CD4-positive, alpha-beta T cell treated with Interferon alpha-2 for 1 hour (primary cell): ENCODE measurements at places on chromosomes 1 and 21.
A peak's percentile ranks its signal among the peaks of the same experiment; 100 is the strongest.

- no peak for DNase-seq
Observed at GRCh38 chr1:152050886-152051675, 14.3 kb upstream of the S100A11 start.

- DNase-seq: no peak
Observed at GRCh38 chr1:59419361-59420140, 122.7 kb downstream of the FGGY start.

- DNase-seq: peak; percentile 9
Observed at GRCh38 chr1:174021591-174022079, 522 bp downstream of the RC3H1 start.

DNA sequence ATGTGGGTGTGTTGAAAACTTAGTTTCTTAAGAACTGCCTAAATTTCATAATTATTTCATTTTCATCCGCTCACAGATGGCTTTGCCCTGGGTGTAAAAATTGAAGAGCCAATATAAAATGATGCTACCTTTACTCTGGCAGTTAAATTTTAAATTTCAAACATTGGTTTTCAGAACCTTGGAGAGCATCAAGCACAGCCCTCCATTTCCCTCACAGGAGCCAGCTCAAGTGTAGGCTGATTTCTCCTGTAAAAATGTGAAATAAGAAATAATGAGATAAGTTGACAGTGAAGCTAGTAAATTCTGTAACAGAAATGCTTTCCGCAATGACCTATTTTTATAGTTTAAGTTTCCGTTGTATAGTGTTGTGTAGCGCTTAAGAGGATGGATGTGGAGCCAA, 53.9 kb upstream of the AKT3 start:
- DNase-seq: no peak

DNA sequence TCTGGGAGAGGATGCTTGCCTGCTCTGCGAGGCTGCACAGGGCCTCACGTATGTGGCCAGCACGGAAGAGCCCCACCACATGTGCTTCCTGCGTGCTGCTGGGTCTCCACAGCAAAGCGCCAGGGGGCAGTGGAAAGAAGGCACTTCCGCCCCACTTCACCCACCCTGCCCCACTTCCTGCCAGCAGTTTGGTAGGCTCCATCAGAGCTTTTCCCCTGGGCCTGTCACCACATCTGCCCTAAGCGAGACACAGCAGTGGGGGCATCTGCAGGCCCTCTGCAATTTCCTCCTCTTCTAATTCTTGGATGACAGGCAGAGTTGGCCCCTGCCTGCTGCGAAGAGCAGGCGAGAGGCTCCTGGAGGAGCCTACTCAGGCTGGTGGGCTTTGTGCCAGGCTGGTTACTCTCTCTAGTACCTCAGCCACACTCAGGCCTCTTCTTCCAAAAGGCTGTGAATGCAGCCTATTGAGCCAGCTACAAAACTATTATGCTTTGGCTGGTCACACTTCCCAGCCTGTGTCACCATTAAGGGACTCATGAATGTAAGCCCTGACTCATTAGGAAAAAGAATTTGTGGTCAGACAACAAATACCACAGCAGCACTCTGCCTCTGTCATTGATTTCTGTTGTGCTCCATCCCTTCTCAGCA, 25.0 kb downstream of the CD244 start:
- peak; percentile 84 for DNase-seq

DNA sequence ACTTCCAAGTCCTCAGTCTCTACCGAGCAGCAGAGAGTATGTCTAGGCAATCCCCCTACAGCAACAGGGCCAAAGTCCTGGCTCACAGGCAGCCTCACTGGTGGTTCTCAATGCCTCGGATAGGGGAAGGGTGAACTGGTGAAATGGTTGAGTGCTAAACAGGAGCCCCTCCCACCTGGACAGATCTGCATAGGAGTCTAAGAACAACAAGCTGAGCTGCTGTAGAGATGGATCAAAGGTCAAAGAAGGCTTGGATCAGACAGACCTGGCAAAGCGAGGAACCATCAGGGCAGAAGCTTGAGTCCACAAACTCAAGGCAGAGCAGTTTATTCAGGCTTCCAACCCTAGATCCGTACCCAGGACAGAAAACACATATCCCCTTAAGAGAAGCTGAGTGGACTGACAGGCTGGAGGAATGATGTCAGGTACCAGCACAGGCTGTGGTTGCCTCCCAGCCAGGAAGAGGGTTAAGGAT, 31.8 kb downstream of the RABIF start:
- no peak for DNase-seq

- no peak for DNase-seq
Observed at GRCh38 chr1:17190010-17190995, 14.6 kb upstream of the PADI1 start.

GRCh38 chr1:154575951-154576566, 8.5 kb downstream of the CHRNB2 start:
- DNase-seq: no peak

- DNase-seq: no peak
Observed at GRCh38 chr1:220734571-220735326, 13.4 kb upstream of the MTARC2 start.

GRCh38 chr1:47181955-47182675, 7.7 kb downstream of the PDZK1IP1 start:
- no peak for DNase-seq

DNA sequence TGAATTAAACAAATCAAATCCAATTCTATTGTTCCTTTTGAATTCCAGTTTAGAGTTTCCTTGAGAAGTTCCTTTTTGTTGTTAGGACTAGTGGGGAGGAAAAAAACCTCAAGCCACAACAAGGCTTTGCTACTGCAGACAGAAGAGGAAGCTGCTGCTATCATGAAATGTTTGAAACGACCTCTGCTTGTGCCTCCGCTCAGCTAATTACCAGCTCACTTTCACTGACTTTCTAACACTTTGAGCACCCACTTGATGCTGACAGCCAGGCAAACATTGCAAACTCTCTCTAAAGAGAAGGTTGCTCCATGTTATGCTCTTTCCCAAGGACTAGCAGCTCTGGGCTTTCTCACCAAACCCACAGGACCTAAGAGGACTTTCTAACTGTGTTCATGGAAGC, 203.9 kb upstream of the PROX1 start:
- DNase-seq: peak; percentile 13

DNA sequence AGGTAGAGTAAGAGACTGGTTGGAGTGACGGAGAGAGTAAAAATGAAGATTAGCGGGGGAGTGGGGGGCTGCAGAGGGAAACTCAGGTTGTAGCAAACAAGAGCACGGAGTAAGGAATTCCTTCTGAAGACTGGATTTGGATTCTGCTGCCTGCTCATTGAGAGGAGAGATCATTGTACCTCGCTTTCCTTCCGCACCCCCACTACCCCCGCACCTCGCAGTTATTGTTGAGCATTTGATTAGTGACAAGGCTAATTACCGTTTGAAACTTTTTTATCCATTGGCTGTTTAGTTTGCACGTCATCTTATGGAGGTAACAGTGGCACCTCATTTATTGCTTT, 463 bp downstream of the PRPF3 start:
- no peak for DNase-seq

DNA sequence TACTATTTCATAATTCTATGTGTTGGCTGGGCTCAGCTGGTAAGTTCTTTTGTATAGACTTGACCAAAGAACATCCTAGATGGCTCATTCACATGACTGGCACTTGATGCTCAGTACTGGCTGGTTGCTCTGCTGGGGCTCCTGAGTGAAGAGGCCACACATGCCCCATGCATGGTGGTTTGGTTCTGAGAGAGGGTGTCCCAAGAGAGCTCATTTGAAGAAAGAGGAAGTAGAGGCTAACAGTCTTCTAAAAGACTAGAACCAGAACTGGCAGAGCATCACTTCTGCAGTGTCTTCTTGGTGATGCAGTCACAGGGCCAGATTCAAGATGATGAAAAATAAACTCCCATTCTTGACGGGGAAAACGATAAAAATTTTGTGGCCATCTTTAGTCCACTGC, 5.2 kb upstream of the BACH1 start:
- peak; percentile 71 for DNase-seq

- DNase-seq: no peak
Observed at GRCh38 chr1:116882866-116883265, 26.9 kb upstream of the PTGFRN start.

- no peak for DNase-seq
Observed at GRCh38 chr1:206000641-206001339, 2.4 kb downstream of the RAB7B start.

- no peak for DNase-seq
Observed at GRCh38 chr1:38061883-38062328, 15.3 kb upstream of the POU3F1 start.

- DNase-seq: no peak
Observed at GRCh38 chr1:221376286-221376685, 365.6 kb downstream of the DUSP10 start.

DNA sequence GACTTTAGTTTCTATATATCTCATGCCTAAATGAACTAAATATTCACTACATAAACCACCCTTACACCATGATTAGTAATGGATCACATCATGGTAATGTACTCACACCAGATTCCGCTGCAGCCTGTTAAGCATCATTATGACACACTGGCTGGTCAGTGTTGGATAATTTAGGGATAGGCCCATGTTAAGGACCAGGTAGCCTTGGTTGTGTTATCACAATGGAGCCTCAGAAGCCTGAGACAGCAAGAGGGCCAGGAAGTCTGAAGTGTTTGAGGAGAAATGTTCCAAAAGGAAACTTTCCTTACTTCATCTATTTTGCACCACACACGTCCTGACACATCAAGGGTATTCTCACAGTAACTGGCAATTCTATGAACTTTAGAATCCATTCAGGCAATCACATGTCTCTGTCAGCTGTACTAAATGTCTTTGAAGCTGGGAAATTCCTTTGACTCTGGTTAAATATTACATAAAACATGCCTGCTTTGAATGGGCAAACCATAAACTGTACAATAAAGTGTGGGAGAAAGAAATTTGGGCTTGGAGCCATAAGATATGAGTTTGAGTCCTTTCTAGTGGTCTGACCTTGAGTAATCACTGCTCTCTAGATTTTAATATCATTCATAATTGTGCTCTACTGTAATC, 105.3 kb upstream of the DPT start:
- no peak for DNase-seq

DNA sequence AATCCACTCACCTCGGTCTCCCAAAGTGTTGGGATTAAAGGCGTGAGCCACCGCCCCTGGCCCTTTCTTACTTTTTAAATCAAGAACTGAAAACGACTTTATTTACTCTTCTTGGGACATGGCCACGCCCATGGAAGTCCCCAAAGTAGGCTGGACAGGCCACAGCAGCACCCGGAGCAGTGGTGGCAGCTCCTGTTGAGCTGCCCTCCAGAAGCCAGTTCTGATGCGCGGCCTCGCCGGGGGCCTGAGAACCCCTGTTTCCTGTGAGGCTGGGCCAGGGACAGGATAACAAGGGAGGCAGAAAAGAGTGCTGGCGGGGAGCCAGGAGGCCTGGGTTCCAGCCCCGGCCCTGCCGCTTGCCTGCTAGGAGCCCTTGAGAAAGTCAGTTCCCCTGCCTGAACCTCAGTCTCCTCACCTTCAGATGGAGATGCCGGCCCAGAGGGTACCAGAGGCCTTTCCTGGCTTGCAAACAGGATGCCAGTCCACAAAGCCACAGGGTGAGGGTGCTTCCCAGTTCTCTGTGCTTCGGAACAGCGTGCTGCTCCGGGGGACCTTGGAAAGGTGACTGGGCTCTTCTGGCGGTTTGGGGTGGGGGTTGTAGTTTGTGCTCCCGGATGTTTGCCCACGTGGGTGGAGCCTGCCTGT, 59.4 kb downstream of the RUNX3 start:
- no peak for DNase-seq

DNA sequence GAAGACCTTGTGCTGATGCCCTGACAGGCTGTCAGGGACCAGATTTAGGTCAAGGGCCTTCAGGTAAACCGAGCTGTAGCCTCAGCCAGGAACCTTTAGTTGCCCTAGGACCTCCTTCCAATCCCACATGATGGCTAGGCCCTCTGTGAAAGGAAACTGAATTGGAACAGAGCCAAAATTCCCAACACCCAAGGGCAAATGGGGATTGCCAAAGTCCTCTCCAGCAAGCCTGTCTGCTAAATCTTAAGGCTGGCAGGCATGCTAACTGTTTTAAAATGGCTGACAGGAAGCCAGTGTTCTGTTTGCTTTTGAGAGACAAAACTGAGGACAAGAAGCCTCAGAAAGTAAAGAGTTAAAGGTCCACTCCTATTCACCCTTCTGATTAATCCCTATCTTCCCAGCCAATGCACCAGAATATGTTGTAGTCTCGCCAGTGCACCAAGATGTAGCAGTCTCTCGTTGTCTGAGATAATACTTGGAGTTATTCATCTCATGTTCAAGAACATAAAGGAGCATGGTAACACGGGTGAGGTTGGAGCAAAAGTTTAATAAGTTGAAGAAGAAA, 35.1 kb downstream of the MSTO1 start:
- no peak for DNase-seq

DNA sequence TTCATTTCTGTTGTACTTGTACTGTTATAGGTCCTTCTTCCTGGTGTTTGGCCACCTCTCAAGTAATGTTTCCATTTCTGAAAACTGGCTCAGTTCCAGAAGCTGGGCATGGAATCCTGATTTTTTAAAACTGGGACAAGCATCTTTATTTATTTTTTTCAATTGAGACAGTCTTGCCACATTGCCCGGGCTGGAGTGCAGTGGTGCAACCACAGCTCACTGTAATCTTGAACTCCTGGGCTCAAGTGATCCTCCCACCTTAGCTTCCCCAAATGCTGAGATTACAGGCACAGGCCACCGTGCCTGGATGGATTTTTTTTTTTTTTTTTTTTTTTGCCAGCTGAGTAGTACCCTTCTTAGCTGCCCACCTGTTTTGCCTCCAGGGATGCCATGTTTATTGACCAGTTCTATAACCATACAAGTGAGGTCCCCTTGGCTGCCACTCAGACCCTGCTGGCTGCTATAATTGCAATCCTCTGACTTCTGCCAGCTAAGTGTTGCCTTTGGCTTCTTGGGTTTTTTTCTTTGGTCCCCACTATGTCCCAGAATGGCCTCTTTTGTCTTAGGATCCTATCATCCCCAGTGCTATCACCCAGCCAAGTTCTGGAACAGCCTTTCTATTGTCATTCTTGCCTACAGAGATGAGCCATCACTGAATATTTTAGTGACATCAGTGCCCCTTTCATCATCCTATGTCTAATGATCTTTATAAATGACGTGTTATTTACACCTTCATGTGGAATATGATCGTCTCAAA, 3.9 kb upstream of the DIP2A start:
- no peak for DNase-seq

DNA sequence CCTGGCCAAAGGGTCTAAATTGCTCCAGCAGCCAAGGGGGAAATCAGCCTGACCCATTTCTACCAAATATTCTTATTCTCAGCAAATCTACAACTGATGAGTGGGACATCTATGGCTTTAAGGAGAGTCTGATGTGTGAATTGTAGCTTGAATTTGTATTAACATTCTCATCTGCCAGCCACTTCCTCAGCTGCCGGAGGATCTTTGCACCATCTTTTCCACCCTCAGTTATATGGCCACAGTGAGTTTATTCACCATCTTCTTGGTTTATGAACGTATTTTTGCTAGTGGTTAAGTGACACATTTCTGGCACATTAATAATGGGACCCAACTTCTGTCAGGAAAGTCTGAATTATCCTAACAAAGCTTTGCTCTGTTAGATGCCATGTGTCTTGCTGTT, 69.6 kb downstream of the COLGALT2 start:
- no peak for DNase-seq

DNA sequence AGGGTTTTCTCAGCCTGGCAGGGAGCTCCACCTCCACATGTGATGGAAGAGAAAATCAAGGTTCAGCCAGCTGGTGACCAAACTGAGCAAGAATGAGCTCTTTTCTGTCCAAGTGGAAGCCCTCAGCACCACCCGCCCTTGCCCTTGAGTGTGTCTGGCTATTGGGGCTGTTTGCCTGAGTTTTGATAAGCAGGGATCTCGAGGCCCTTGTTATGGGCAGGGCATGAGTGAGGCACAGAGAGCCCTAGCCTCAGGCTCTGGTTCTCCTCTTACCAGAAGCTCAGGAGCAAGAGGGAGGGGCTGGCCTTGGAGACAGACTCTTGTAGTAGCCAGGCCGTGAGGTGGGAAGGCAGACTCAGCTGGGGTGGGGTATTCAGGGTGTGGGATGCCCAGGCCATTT, 37.5 kb upstream of the ARF1 start:
- no peak for DNase-seq
